ENCODE measurements at places on chromosomes 2 and 18.

GRCh38 chr2:162556996-162557395 is 213.1 kb downstream of the GCA start:
- no peak for DNase-seq

DNA sequence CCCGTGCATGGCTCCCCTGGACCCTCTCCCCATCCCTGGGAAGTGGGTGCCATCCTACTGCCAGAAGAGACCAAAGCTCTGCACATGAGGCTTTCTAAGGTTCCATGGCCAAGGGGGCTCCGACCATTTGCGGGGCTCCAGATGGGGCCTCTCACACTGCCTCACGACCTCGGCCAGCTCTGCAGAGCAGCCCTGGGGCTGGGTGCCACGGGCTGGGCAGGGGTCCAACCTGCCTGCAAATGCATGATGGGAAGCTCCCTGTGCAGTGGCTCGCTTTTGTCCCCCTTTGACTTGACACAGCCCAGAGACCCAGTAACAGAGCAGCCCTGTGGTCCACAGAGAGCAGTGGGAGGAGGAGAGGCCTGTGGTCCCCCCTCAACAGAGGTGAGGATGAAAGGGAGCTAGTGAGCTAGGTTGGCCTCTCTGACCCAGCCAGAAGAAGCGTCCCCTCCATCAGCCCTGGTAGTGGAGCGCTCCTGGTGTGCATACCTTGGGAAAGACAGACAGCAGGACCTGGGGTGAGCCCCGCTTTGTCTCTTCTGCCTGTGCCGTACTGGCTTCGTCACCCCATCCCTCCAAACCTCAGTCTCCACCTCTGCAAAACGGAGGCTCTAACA is 174.1 kb downstream of the DDX1 start:
- no peak for DNase-seq

DNA sequence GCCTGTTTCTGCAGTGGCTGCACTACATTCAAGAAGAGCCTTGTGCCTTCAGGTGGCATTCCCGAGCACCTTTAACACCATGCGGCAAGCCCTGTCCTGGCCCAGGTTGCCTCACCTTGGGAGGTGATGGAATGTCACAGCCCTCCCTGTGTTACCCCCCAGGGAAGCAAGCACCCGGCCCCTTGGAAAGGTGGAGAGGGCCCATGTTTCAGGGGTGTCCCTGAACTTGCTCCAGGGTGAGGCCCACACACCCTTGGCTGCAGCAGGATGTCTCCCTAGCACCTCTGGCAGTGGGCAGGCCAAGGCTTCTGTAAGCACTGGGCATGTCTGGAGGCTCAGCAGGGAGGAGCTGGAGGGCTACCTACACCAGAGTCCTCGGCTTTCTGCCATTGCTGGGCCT is 29.3 kb upstream of the ACAA2 start:
- no peak for DNase-seq

- DNase-seq, result no peak
Measured at GRCh38 chr18:29960539-29960938, 1082.0 kb downstream of the DSC3 start.

- DNase-seq, result no peak
Measured at GRCh38 chr2:64675860-64676259, 22.1 kb upstream of the SERTAD2 start.

GRCh38 chr18:12254136-12254819 is at the start of gene CIDEA:
TSS of gene CIDEA (plus strand) at chr18:12254361. CDS start at chr18:12254384, 23 bp downstream.
- DNase-seq, result no peak

GRCh38 chr2:219772103-219772635 is 144.7 kb downstream of the SLC4A3 start:
- no peak for DNase-seq

DNA sequence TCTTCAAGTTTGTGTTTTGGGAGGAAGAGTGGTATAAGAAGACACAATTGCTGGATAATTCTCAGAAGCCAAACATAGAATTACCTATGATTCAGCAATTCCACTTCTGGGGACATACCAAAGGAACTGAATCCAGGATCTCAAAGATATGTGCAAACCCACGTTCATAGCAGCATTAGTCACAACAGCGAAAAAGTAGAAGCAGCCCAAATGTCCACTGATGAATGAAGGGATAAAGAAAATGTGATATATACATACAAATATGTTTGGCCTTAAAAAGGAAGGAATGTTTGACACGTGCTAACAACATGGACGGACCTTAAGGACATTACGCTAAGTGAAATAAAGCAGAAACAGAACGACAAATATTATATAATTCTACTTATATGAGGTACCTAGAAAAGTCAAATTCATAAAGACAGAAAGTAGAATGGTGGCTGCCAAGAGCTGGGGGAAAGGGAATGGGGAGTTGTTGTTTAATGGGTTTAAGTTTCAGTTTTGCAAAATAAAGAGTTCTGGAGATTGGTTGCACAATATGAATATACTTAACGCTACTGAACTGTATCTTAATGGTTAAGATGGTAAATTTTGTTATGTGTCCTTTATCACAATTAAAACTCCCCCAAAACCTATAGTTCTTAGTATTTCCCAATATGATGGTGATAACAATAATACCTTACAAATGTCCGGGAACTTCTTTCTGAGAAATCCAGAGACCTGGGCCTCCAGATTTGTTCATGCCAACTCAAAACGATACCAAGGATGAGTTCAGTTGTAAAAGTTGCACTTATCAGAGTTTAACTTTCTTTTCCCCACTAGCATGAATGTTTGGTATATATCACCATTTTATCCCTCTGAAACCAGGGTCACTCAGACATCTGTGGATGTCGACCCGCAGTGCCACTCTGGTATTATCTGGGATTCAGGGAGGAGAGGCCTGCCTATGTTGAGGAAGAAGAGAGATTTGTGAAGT is 33.7 kb upstream of the WIPF1 start:
- DNase-seq, result no peak

DNA sequence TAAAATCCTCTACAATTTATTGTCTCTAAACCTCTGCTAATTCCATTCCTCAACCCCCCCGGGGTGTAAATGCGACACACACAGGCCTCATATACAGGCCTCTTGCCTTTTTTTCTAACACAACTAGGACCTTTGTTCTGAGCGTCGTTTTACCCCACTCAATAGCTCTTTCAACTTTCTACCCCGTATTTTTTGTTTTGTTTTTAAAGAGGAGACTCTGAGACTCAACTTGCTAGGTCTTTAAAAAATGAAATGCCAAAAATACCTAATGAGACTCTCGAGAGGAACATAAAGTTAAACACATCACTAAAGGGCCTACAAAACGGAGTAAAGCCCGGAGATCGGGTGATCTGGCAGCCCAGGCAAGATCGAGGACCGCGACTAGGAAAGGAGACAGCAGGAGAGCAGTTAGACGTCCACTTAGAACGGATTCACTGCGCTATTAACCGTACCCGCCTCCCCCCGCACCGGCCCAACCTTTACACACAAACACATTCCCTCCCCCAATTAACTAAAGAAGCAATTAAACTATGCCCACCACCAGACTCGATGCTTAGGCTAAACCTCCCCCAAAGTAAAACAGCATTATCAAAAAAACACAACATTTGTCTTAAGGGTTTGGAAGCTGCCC is 1.7 kb downstream of the TRIP12 start:
- DNase-seq, result no peak

DNA sequence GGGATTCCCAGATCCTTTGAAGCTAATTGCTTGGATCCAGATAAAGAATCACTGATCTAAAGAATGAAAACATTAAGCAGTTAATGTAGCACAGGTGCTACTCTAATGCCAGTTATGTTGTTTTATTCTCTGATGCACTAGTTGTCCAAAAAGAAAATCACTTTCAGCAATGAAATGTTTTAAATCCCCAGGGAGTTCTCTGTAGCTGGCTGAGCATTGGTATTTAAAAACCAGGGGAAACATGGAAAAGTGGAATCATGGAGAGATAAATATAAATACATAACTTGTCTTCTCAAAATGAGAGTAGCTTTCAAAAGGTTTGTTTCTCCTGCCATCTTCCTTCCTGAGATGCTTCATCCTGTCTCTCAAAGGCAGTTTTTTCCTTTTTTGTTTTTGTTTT is 37.7 kb downstream of the CD302 start:
- DNase-seq, result no peak

DNA sequence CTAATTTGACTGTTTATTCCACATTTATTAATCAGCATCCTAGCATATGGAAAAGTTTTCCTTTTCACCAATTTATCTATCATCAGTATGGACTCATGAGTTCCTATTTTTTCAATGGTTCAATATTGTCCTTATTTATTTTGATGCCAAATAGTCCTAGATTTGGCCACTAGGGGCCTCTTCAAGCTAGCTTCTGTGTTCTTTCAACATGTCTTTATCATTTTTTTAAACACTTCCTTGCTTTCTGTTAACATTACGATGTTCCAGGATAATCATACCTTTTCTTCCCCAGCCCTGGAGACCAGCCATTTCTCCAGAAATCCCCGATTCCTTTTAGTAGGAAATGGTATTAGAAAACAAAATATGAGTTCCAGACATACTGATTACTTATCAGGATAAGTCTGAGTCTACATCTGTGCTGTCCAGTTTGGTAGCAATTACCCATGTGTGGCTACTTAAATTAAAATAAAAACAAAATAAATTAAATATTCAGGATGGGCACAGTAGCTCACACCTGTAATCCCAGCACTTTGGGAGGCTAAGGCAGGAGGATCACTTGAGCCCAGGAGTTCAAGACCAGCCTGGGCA is 70.6 kb downstream of the RPE start:
- no peak for DNase-seq

DNA sequence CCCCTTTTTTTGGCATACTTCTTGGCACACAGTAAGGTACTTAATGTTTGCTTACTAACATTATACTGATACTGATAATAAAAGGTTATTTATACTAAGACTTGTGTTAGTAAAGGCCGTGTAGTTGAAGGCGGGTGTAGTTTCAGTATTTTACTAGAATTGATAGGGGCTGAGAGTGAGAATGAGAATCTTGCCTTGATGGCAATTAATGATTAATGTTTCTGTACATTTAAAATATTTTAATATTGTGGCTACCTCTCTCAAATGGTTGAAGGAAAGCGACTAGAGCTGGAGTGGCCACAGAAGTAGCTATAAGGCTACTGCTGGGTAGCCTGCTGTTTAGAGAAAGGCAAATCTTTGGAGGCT is 29.3 kb downstream of the PELI1 start:
- DNase-seq, result no peak

DNA sequence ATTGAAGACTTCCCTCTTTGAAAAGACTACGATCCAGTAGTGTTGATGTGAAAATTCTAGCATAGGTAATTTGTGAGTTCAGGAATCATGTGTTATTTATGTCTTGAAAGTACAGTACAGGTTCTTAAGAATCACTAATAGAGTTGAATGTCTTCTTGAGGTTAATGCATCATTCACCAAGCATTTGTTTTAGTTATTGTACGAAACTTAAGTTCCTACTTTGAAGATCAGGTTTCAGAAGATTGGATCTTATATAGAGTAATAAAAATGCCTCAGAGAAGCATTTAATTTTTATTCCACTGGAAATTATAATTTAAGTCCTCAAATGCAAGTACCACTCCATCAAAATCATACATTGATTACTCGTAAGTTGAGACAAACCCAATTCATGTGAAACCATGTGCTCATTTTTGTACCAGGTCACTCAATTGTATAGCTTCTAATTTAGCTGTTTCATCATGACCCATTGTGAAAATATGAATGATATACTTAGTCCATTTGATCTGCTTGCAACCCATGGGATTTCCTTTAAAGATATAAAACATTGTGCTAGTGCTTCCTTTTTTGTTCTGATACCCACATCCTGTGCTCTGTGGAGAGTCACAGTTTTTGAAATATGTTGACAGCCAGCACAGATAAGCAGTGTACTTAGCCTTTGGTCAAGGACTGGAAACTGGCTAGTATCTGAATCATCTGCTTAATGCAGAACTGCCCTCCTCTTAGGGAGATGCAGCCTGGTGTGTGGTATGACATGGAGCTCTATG is 22.5 kb upstream of the RAB27B start:
- no peak for DNase-seq

- DNase-seq, result no peak
Measured at GRCh38 chr2:11254100-11254536, 90.3 kb downstream of the ROCK2 start.

- DNase-seq, result no peak
Measured at GRCh38 chr2:10790228-10790973, 22.2 kb downstream of the PDIA6 start.

DNA sequence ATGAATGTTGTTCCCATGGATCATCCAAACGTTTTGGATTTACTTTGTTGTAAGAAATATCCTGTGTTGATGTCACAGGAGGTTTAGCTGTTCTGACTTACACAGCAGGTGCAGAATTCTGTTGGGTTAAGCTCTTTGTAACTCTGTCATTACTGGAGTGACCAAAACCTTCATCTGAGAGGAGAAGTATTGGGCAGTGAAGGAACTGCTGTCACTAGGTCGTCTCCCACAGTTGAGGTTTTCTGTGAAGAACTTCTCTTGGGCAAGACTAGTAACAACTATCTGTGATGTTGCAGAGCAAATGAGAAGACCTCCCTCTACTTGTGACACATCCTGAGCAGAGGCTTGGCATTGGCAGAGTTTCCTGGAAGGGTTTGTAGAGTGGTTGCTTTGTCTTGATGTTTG is 2.9 kb downstream of the SPTBN1 start:
- DNase-seq, result no peak

GRCh38 chr2:202758128-202758527 is 113.4 kb downstream of the ICA1L start:
- DNase-seq, result no peak
